ENCODE measurements at places on chromosomes 6 and 20.

DNA sequence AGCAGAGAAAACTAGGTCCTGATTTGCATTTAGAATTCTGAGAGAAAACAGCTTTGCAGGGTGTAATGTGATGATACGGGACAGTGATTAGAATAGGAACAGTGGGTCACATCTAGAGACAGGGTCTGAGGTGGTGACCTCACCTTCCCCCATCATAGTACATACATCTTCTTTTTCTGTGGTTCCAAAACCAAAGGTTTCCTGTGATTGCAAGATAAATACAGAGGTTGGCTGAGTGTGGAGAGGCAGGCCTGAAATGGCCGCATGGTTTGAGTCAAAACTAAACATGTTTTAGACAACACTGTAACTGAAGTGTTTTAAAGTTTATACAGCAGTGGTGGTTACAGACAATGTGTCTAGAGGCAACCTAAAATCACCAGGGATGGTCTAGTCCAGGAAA, 10.4 kb upstream of the NT5DC1 start:
- no peak for DNase-seq

GRCh38 chr20:32534661-32535240, 50.4 kb downstream of the NOL4L start:
- no peak for DNase-seq

DNA sequence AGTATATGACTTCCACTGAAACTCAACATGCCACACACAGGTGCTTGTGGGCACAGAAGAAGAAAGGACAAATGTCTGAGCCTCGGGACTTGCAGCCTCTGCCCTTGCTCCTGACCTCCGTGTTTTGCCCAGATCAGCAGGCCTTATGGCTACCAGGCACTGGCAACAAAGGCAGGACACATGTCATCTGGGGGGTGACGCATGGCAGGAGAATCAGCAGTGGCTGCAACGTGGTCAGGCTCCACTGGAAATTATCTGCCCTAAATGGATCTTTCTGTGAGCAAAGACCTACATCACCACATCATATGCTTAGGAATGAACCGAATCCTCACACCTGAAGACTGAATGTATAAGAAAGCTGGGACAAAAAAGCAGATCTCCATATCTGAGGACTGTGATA, 78.9 kb downstream of the ELOVL5 start:
- DNase-seq: no peak

GRCh38 chr6:7239590-7239948, 73.4 kb downstream of the SSR1 start:
- no peak for DNase-seq

- DNase-seq: no peak
Observed at GRCh38 chr6:165223736-165224135, 85.7 kb downstream of the C6orf118 start.

DNA sequence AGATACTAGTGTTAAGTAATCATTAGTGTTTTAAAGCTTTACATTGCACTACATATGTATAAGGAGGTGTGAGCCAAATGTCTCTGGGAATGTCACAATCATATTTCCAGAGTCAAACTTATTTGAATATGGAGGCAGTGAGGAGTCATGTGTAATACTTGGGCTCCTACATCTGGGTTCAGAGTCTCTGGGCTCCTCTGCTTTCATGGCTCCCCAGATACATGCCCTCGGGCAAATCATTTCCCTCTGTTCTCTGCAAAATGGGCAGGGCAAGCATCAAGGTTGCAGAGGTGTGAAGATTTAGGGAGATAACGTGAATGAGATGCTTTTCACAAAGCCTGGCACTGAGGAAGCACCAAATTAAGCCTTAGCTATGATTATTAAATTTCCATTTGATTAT, 138.3 kb upstream of the SGK1 start:
- no peak for DNase-seq

GRCh38 chr20:32920530-32921298, 62.0 kb downstream of the EFCAB8 start:
- no peak for DNase-seq

- DNase-seq: no peak
Observed at GRCh38 chr6:54559136-54559535, 250.9 kb downstream of the TINAG start.

GRCh38 chr6:45687570-45687969, 309.8 kb upstream of the SUPT3H start:
- DNase-seq: no peak
